ENCODE measurements at places on chromosomes 16 and 17.

DNA sequence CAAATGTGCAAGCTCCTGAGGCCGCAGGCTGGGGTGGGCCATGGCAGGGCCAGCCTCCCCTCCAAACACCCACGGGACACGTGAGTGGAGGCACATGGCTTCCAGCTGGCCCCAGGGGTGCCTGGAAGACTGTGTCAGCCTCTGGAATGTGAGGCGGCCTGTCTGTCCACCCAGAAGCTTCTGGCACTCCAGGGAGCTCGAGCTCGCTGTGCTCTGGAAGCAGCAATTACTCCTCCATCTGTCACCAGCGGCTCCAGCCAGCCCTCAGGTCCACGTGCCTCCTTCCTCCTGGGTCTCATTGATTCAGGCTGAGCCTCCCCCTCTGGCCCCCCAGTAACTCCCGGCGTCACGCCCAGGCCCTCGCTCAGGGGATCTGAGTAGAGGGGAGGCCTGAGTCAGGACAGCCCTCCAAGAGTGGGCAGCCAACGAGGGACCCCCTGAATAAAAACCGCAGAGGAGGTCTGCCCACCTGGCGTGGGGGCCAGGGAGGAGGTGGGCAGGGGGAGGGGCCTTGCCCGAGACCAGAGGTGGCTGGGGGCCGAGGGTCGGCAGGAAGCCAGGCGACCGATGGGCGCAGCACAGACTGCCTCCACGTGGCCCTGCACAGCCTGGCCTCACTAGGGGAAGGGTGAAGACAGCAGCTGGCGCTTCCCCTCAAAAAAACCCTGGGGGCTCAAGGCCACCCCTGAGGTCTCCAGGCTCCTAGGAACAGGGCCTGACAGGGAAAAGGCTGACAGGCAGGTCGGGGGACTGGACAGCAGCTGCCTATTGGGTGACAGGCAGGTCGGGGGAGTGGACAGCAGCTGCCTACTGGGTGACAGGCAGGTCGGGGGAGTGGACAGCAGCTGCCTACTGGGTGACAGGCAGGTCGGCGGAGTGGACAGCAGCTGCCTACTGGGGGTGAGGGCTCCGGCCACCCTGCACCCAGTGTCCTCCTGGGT lies 11.9 kb downstream of the PIEZO1 start:
- DNase-seq, result no peak

DNA sequence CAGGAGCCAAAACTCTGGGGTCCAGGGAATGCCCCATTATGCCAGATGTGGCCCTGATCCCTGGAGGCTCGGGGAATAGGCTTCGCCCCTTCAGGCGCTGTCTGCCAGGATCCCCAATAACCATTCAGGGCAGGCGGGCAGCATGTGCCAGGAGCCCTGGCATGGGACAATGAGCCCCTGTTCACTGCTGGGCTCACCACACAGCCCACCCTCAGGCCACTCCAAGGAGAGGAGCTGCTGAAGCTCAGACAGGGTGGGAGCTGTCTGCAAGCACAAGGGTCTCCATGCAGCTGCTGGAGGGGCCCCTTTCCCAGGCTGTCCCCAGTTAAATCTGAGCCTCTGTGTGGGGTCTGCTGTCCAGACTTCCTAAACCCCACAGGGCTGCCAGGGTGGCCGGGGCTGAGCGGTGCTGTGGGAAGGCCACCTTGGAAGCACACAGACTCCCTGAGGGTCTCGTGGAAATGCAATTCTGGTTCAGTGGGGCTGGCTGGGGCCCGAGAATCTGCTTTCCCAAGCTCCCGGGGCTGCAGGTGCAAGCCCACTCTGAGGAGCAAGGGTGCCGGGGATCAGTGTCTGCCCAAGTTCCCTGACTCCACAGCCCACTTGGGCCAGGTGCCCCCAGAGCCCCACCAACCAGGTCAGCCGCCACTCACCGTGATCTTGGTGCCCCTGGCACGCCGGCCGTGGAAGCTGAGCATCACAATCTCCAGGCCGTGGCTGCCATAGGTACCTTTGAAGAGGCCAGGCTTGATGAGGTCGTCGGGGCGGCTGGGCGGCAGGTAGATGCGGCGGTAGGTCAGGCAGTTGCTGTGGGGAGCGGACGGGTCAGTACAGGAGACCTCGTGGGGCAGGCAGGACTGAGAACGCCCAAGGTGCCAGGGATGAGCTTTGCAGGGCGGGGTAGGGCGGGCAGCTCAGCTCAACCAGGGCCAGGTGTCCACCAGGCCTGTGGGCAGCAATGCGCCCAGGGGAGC lies 17.7 kb upstream of the C16orf95 start:
- DNase-seq, result no peak

DNA sequence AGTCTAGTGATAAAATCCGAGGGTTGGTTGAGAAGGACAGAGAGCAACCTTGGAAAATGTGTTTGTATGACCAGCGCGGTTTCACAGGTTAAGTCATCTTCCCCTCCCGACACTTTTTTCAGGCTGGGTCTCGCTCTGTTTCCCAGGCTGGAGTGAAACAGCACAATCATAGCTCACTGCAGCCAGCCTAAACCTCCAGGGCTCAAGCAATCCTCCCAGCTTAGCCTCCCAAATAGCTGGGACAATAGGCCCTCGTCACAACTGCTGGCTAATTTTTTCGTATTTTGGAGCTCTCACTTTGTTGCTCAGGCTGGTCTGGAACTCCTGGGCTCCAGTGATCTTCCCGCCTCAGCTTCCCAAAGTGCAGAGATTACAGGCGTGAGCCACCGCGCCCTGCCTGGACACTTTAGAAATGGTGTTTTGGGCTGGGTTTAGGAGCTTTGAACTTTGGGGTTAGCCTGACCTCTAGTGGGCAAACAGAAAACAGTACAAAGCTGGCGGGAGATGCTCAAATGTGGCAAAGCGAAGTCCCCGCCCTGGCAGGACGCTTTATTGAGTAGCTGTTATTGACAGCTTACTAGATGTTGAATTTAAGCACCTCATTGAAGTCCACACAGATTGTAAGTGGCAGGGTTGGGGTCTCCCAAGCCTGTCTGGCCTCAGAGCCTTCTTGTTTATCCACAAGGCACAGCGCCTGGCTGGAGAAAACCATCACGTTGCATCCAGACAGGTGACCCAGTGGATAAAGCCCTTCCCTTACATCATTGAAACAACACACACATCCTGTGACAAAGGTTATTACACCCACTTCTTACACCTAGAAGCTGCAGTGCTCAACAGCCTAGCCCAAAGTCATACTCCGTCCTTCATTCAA lies 34.7 kb upstream of the RBBP6 start:
- DNase-seq, result peak; percentile 78

DNA sequence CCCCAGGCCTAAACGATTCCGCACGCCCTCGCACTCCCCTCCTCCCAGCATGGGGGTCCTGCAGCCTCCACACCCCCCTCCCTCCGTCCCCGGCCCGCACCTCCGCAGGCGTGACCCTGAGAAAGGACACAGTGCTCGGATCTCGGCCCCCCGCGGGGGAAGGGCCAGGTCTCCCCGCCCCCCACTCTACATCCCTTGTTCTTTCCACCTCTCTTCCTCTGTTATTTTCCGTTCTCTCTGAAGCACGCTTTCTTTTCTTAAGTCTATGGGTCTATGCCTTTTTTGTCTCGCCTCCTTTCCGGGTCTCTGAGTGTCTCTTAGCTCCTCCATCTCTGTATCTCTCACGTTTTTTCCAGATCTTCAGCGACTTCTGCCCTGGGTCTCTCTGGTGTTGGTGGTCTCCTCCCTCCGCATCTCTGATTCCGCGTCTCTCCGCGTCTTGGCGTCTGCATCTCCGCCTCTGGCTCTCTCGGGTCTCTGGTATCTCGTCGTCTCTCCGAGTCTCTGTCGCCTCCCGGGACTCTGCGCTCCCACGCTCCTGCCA lies 2.1 kb upstream of the HES7 start:
- no peak for DNase-seq

DNA sequence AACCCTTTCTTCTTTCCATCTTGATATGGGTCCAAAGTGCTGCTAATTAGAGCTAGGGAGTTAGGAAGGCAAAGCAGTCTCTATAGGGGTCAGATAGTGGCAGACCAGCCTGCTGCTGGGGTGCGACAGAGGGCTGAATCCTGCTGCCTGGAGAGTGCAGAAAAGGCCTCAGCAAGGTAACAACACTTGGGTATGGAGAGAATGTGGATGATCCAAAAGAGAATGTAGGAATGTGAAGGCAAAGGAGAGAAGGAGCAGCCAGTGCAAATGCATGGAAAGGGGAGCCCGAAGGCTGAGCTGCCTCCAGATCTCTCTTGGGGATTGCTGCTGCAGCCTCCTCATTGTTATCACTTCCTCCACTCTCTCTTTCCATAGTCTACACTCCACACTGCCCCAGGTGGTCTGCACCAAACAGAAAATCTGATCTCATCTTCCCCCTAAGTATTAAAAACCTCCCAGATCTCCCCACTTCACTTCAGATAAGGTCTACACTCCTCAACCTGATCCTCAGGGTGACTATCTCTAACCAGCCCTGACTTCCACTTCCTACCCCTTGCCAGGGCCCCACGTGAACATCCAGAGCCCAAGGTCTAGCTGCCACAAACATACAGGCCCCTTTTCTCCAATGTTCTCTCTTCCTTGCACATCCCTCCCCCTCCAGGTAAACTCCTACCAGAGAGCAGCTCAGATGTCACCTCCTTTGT lies 28.8 kb downstream of the TOM1L2 start:
- no peak for DNase-seq

DNA sequence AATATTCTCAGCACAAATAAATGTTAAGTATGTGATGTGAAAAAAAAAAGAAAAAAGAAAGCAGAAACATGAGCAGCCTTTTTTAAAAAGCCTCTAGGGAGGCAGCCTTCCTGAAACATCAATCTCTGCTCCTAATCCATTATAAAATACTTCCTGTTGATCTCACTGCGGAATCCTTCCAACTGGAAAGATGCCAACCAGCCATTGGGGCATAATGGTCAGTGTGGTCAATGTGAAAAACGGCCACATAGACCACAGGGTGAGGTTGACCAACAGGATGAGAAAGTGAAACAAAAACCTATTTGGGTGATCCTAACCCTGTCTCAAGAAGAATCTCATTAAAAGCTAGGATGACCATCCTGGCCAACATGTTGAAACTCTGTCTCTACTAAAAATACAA lies 26.1 kb upstream of the ABCA8 start:
- DNase-seq, result peak; percentile 64

DNA sequence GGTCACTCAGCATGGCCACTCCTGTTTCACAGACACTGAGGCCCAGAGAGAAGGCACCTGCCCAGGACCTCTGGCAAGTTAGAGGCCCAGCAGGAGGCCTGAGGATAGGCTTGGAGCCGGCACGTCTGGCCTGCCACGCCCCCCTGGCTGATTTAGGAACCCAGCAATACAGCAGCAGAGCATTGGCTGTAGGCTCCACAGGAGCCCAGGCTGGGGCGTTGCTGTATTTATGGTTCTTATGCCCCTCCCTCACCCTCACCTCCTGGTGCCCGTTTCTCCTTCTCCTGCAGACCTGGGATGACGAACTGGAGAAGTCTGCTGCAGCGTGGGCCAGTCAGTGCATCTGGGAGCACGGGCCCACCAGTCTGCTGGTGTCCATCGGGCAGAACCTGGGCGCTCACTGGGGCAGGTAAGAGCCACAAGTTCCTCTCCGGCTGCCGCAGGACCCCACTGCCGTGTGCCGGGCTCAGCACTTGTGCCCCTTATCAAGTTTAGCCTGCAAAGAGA lies 25.8 kb downstream of the CRISPLD2 start:
- no peak for DNase-seq

DNA sequence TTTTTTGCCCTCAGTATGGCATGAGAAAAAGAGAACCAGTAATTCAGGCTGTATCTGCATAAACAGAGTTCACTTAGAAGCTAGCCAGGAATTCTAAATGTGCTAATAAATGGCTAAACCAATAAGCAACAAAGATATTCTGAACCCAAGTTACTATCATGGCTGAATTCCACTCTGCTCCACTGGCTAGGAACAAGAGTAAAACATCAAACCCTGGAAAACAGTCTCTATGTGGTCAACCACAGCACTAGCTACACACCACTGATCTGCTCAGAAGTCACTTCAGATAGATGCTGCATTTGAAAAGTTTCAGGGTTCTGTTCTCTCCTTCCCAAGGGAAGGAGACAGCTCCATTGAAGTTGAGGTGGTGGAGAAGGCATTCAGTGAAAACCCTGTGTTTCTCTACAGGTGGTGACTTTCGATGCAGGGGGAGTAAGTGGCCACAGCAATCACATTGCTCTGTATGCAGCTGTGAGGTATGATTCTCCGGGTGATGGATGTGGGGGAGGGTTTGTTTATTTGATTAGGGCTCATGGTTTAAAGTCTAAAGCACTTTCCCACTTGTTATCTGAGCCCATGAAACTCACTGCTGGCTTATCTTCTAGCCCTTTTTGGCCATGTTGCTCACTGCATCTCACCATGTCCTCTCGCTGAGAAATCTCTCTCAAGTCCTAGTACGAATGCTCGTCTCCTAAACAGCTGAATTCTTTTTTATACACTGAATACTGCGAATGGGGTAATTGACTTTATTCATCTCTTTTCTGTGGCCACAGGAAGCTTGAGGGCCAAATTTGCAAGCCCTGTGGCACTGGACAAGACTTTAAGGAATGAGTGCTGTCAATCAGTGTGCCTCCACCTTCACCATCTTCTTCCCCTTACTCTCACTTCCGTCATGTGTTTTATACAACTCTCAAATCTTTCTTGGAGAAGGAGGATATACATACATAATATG lies 39.9 kb downstream of the CENPV start:
- DNase-seq, result no peak

GRCh38 chr16:74291577-74292208 lies 4.9 kb upstream of the PSMD7 start:
- DNase-seq, result no peak

DNA sequence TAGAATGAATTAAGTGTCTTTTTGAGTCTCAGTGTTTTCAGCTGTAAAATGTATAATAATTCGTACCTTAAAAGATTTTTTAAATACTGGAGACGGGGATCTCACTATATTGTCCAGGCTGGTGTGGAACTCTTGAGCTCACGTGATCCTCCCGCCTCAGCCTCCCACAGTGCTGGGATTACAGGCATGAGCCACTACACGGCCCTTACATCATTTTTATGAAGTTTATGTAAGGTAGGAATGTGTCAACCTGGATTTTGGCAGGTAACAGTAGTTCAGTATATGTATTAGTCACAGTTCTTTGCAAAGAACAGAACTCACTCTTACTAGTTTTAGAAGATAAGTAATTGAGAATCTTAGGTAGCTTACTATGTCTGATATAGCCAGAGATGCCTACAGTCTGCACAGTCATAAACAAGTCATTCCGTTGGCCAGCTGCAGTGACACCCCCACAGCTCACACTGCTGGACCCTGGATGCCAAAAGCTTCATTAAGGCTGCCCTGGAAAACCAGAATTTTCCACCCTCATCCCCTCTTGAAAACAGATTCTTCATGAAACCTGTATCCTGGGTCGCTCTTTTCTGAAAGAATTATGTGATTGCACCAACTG lies 583 bp upstream of the COX6A2 start:
- no peak for DNase-seq

GRCh38 chr17:72479113-72479512 lies 358.3 kb downstream of the SOX9 start:
- no peak for DNase-seq

DNA sequence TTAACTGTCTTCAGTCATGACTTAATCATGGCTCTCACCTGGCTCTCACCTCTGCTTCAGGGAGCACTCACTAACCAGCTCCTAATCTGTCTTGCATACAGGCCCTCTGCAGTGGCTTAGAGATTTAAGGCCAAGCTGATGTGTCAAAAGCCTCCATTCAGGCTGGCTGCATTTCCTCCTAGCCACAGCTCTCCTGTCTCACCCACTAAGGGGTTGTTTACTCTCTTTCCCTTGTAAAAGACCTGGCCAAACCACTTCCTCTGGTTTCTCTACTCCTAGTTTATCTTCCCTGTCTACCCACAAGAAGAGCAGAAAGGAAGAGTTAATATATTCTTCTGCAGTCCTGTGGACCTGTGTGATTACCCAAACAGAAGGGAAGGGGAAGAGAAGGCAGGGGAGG lies 9.3 kb upstream of the ASIC2 start:
- no peak for DNase-seq

Measured in suppressor macrophage treated with lipopolysaccharide for 1 hour (primary cell).